ENCODE measurements at places on chromosomes 12 and 14. TPM values are rescaled to one million over a fixed set of nuclear protein-coding genes. Genes with fewer than 3 reads are reported as not detected.

Gene SCN8A
- total RNA-seq: 26.4 TPM

Gene CLEC2A
- not detected for total RNA-seq

Gene TRMT61A
- total RNA-seq: 9.0 TPM

Gene KRT71
- total RNA-seq: not detected

Gene DPPA3
- total RNA-seq: not detected

Gene TAS2R50
- 6.2 TPM for total RNA-seq

Gene HHIPL1
- 12.3 TPM for total RNA-seq
